ENCODE measurements at places on chromosomes 16 and 17.

- DNase-seq = no peak
Measured at GRCh38 chr17:55482591-55483389, 28.5 kb downstream of the SMIM36 start.

GRCh38 chr17:13346996-13347762 lies 254.6 kb downstream of the HS3ST3A1 start:
- DNase-seq = no peak

- DNase-seq = no peak
Measured at GRCh38 chr16:73430138-73430537, 382.2 kb upstream of the ZFHX3 start.

DNA sequence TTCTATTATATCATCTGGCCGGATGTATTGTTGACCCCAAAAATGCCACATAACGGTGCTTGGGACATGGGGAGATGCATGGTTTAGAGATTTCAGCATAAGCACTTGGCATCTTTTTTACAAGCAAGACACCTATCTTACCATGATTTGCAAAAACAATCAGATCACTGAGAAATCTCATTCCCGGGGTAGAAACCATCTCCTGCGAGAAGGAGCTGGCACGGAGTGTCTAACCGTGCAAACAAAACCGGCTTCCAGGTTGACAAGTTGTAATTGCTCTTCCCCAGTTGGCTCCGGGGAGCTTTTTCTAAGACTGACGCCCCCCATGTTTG lies 1.0 kb downstream of the SLC16A6 start:
- no peak for DNase-seq

GRCh38 chr17:45815752-45816151 lies 28.9 kb upstream of the SPPL2C start:
- DNase-seq = no peak

DNA sequence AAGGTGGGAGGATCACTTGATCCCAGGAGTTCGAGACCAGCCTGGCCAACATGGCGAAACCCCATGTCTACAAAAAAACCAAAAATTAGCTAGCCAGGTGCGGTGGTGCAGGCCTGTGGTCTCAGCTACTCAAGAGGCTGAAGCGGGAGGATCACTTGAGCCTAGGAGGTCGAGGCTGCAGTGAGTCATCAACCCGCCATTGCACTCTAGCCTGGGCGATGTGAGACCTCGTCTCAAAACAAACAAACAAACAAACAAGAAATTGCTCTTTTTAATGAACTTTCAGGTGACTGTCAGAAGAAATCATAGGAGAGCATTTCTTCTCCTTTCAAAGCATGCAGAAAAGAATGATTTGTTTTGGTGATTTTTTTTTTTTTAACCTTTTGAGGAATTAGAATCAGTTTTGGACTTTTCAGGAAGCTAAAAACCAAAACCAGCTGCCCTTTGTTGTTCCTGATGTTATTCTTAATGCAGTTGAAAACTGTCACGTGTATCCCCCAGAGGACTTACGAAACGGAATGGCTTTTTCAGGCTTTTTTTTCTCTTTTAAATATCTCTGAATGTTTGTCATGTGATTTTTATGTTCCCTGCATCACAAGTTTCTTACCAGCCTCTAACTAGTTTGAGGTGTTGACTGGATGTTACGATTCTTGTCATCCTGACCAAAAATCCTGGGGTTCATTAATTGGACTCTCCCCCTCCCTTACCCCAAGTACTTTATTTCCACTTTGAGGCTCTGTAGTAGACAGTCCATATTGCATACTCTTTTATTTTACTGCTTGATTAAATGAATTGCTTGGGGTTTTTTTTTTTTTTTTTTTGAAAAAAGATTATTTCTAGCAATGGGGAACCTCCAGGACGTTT lies 34.1 kb downstream of the SNX29 start:
- no peak for DNase-seq

DNA sequence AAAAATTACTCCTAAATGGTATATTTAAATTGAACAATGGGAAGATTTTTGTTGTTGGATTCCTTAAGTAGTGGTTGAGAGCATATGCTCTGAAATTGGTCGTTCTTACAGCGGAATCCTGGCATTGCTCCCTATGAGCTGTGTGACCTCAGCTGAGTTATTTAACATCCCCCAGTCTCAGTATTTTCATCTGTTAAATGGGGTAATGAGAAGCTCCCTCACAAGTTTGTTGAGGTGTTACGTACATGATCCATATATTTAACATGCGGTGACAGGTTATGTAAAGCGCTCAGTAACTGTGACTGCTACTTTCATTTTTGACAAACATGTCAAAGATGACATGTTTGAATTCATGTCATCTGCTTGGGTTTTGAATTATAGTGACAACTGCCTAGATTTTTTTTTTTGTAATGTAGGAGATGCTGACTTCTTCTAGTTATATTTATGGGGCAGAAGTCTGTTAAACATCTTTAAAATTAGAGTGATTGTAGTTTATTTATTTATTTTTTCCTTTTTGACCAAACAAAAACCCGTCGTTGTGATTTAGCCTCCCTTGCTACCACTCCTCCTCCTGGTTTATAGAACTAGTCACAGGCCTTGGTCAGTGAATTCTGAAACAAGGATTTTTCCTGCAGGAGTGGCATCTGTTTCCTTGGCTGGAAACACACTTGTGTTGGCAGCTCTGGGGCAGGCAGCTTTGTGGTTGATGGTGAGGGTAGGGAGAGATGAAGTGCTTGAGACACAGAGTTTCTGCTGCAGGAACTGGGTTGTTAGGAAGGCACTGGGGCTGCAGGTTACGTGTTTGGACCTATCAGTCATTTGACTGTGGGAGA lies 268.8 kb downstream of the SNX29 start:
- no peak for DNase-seq

DNA sequence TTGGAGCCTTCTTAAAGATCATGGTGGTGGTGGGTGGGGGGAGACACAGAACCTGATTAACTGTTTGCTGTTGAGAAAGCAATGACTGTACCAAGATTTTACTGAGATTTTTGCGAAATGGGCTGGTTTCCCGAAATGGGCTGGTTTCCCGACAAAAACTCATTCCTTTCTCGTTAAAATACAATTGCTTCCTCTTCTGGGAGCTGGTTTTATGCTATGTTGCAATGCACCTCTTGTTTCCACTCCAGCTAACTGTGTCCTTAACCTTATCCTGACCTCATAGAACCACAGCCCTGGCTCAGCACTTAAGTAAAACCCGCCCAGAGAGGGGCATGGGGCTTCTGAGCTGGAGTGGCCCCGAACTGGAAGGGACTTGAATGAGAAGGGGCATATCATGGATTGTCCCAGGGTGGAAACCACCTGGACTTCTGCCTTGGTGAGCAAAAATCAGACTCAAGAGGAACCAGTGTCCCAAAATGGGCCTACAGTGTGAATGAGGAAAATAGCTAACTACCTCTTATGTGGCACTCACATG lies 20.9 kb downstream of the FAM20A start:
- no peak for DNase-seq

- DNase-seq = no peak
Measured at GRCh38 chr17:36111068-36111490, 7.5 kb downstream of the CCL4 start.

DNA sequence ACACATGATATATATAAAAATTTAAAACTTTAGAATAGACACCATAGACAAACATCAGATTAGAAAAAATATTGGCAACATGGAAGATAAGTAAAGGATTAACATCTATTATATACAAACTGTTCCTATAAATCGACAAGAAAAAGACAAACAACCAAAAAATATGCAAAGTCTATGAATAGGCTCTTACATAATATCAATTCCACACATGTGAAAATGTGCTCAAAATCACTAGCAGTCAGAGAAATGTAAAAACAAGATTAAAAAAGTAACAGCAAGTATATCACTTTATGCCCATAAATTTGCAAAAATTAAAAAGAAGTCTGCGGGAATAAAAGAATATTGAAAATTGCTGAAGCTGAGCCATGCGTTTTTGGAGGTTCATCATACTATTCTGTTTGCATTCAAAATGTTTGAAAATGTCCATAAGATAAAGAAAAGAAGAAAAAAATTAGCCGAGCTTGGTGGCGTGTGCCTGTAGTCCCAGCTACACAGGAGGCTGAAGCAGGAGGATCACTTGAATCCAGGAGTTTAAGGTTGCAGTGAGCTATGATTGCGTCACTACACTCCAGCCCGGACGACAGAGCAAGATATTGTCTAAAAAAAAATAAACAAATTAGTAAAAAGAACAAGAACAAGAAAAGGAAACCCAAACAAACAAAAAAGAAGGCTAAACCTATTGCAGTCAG lies 11.2 kb upstream of the ERN2 start:
- no peak for DNase-seq

GRCh38 chr16:82820855-82821254 lies 194.1 kb downstream of the CDH13 start:
- no peak for DNase-seq

- no peak for DNase-seq
Measured at GRCh38 chr17:72730077-72730476, 362.4 kb downstream of the SLC39A11 start.

Measured in activated CD8-positive, alpha-beta memory T cell treated with anti-CD3 and anti-CD28 coated beads for 4 hours (primary cell).